Right kidney (tissue), 9 donors: ENCODE measurements at places on chromosomes 12 and 14.

- no peak for DNase-seq
Observed at GRCh38 chr12:103331643-103332042, 164.1 kb downstream of the C12orf42 start.

DNA sequence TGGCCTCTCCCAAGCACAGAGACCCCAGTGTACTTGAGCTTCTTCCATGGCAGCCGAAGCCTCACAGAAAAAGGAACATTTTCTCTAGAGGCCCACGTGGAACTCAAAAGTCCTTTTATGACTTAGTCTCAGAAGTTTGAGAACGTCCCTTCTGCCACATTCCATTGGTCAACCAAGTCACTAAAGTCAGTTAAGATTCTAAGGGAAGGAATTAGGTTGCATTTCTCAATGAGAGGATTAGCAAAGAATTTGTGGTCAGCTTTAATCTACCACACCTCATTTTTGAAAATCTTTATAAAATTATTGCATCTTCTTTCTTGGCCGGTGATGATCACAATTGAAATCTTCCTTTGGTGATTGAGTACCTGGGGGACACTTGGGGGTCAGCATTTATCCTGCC lies 279.9 kb upstream of the TBX3 start:
- DNase-seq, result no peak

GRCh38 chr12:51683763-51684357 lies 92.8 kb downstream of the SCN8A start:
- DNase-seq, result no peak

DNA sequence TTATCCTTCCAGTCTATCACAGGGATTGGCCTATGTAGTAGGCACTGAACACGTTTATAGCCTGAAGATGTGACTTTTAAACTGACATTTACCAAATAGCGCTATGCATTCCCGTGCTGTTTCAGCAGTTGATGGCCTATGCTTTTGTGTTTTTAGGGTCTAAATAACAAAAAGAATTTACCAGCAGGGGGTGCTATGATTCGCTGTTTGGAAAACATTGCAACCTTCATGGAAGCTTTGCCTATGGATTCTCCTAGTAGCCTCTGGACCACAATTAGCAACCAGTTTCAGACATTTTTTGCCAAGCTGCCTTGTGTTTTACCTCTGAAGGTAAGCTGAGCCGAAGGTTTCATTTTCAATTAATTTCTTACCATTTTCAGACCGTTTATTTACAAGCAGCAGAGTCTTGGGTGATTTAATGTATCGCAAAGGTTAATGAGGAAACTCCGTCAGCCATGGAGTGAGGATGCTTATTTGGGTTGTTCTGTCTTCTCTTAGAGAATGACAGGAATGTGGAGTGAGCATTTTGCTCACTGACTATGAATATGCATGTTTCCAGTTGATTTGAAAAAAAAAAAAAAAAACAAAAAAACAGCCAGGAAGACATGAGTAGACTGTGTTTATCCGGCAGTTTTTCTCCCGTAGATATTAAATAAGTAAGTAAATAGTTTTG lies 133.1 kb downstream of the PRIMA1 start:
- peak; percentile 22 for DNase-seq

- DNase-seq, result peak; percentile 6
Observed at GRCh38 chr14:82447586-82447985, 913.9 kb upstream of the SEL1L start.

DNA sequence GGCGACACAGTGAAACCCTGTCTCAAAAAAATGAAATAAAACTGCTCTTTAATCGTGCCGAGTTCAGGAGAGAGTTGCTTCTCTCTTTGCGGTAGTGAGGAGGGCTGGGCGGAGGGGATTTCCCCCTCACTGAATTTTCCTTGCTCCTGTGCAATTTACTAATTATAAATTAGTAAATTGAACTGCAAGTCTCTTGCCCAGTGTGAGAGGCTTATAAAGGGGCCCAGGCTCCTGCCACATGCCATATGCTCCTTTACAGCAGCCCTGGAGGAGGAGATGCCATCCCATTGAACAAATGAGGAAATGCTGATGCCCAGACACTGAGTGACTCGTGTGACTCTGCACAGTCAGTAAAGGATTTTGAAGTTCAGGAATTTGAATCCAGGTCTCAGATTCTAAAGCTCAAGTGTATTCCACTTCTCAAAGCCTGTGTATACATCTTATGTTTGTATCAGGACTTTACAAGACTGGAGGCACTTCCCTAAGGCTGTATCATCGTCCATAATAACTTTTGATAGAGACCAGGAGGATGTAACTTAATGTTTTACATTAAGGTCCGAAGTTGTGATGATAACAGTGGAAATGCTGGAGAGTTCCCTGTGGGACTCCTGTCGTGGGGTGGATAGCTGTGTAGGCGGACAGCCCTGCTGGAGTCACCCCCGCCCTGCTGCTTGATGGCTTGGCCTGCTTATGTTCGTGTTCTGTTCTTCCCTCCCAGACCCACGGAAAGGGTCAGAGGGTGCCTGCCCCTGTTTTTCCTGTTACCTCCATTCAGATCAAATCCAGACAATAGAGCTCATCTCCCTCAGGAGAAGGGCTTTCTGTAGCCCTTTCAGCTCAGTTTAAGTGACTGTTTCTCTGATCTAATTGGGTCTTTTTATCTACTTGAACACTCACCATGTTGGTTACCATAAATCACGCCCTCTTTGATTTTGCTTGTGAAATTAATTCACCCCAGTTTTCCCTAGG lies 13.9 kb downstream of the PELI2 start:
- no peak for DNase-seq

GRCh38 chr14:90275820-90276219 lies 19.5 kb downstream of the PSMC1 start:
- DNase-seq, result no peak

- no peak for DNase-seq
Observed at GRCh38 chr14:25136811-25137210, 86.9 kb upstream of the STXBP6 start.

GRCh38 chr14:91554535-91555332 lies 44.6 kb upstream of the PPP4R3A start:
- no peak for DNase-seq

GRCh38 chr12:98572010-98572409 lies 21.5 kb upstream of the SLC25A3 start:
- DNase-seq, result no peak

- peak; percentile 12 for DNase-seq
Observed at GRCh38 chr12:100251917-100252316, 15.0 kb downstream of the DEPDC4 start.

- DNase-seq, result no peak
Observed at GRCh38 chr12:7642876-7643309, 22.8 kb downstream of the APOBEC1 start.

DNA sequence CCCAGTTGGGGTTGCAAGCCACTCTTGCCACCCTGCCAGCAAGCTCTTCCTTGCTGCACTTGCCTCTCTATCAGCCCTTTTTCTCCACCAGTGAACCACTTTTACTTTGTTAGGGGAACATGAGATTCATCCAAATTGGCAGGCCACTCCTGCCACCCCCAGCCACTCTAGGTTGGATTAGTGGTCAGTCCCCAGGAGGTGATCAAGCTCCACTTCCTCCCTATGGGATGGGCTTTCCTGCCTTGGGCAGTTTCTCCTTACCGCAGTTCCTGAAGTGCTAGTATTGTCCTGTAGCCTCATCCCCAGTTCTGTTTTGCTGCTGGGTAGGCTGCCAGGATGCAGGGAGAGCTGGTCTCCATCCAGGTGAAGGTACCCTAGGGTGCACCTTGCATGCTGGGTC lies 104.5 kb downstream of the ALG10 start:
- no peak for DNase-seq

GRCh38 chr14:102210421-102211042 lies 70.8 kb downstream of the WDR20 start:
- no peak for DNase-seq

DNA sequence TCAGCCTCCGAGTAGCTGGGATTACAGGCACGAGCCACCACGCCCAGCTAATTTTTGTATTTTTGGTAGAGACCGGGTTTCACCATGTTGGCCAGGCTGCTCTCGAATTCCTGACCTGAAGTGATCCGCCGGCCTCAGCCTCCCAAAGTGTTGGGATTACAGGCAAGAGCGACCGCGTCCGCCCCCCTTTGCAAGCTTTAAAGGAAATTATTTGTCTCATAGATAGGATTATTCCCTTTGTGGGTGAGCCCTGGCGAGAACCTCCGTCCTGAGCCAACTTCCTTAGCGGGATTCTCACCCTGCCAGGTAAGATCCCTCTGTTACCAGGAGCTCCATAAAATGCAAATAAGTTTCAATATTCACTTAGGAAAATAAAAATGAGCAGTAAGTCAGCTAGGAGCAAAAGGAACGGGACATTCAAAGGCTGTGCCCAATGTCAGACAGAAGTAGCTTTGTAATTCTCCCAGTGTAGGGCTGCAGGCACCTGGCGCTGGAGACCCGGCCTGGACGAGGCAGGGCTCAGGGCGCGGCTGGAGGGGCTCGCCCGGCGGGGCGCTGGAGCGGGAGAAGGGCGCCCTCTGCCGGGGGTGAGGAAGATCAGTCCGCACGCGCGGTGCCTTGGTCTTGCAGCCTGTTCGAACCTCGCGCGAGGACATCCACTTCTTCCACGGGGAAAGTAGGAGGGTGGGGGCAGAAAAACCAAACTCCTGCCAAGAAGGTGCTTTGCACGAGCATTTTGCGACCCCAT lies 47.2 kb upstream of the PLXNC1 start:
- DNase-seq, result peak; percentile 84

DNA sequence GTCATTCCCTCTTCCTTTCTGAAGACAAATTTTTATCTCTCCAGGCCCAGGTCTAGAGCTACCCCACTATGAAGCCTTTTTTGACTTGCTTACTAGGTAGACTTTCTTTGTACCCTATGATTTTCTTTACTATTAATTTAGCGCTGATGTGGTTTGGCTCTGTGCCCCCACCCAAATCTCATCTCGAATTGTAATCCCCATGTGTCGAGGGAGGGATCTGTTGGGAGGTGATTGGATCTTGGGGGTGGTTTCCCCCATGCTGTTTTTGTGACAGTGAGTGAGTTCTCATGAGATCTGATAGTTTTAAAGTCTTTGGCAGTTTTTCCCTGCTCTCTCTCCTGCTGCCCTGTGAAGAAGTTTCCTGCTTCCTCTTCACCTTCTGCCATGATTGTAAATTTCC lies 118.1 kb downstream of the SLC38A1 start:
- no peak for DNase-seq

DNA sequence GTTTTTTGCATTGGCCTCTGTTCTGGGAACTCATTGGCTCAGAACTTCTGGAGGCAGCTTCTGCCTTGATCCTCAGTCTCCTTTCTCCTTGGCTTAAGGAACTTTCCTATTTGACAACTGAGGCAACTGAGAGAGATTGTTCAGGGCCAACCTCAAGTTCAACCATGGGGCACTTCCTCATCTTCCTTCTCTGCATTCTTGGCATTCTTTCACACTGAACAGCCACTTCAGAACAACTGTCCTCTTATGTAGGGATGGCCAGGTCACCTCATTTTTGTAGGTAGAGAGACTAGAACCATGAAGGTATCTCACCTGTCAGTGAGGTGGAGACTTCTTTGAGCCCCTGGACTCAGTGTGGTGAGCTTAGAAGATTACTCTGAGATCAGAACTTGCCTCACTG lies 63.0 kb upstream of the NRXN3 start:
- no peak for DNase-seq

DNA sequence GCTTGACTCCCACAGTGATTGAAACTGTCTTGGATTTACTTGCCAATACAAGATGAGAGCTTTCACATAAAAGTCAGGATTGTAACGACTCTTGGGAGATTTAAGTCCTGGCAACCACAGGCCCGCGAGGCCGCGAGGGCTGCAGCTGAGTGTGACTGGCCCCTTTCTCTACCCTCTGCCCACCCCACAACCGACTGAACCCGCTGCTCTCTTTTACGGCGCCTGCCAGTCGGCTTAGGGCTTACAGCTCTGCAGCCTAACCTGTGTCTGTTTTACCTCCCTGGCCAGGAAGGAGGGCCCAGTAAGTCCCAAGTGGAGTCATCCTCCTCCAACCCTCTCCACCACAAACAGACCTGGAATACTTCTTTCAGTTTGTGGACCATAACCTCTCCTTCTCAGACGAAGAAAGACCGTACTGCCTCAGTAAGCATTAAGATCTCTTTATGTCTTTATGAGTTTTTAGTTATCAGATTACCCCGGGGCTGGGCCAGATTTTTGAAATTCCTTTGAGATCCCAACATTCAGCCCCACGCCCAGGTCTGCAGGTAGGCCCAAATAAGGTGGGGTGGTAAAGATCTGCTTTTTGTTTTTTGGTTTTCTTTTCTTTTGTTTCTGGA lies 12.6 kb upstream of the TIGAR start:
- no peak for DNase-seq

GRCh38 chr14:37143475-37143874 lies 28.9 kb downstream of the SLC25A21 start:
- DNase-seq, result no peak

- DNase-seq, result no peak
Observed at GRCh38 chr14:105496831-105497591, 6.0 kb downstream of the TEDC1 start.

GRCh38 chr12:8089716-8090115 lies 7.6 kb downstream of the NECAP1 start:
- DNase-seq, result no peak

- no peak for DNase-seq
Observed at GRCh38 chr12:45304514-45305178, 88.8 kb downstream of the ANO6 start.

- no peak for DNase-seq
Observed at GRCh38 chr12:124541322-124541721, 26.1 kb downstream of the NCOR2 start.

DNA sequence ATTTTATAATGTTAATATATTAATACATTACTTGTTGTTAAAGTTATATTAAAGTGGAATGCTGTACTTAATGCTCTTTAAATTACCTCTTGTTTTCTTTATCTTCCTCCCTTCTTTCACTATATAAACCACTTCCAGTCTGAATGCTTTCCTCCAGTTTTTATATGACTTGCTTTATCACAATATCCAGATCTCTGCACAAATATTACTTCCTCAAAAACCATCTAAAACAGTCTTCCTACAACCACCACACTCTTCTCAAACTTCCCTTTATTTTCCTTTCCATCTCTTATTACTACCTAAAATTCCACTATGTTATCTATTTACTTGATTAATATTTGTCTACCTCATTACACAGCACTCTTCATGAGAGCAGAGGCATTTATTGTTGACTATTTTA lies 956.6 kb downstream of the LRFN5 start:
- DNase-seq, result no peak

DNA sequence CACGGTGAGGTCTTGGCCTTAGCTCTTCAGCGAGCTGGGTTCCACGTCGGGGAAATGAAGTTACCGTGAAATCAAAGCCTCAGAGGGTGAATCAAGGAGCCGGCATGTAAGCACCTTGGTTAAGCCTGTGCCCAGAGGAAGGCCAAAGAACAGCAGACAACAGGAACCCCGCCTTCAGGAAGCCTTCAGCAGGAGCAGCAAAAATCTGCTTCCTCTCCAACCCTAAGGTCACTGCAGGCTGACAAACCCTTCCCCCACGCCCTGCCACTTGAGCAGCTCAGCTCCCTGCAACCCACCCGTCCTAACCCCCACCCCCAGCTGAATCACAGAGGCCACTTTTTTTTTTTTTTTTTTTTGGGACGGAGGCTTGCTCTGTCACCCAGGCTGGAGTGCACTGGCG lies 72.9 kb upstream of the LTA4H start:
- no peak for DNase-seq

- no peak for DNase-seq
Observed at GRCh38 chr14:97920201-97920600, 1123.0 kb downstream of the VRK1 start.
